ENCODE measurements at places on chromosomes 3 and 15.

GRCh38 chr3:190619761-190620160 lies 105.9 kb downstream of the IL1RAP start:
- DNase-seq: peak; percentile 15

DNA sequence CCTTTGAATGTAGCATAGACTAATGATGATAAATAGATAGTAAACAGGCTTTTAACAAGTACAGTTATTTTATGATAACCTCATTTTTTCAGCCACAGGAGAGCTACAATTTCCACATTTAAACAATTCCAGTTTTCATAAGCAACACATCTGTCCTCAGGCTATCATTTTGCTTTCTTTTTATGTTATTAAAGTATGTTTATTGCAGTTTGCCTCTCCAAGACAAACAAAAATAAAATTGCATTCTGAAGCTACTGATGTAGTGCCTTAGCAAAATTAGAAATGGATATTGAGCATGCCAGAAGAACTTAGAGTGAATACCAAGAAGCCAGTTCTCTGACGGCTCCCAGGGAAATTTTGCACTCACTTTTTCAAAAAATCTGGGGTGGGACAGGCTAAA lies 140.6 kb upstream of the ABHD17C start:
- DNase-seq: no peak

DNA sequence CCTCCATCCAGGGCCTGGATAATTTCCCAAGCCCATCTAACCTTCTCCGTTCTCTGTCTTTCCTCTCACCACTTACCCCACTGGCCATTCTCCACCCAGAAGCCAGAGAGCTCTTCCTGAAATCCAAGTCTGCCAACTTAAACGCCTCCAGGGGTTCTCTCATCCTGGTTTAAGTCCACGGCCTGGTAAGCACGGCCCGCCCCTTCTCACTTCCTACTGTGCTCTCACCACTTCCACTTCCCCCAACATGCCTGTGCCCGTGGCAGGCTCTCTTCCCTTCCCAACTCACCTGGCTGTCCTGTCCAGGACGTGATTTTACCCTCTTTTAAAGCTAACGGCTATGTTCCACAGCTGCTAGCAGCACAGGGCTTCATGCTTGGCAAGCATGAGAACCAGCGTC lies 1.7 kb upstream of the CX3CR1 start:
- peak; percentile 38 for DNase-seq

DNA sequence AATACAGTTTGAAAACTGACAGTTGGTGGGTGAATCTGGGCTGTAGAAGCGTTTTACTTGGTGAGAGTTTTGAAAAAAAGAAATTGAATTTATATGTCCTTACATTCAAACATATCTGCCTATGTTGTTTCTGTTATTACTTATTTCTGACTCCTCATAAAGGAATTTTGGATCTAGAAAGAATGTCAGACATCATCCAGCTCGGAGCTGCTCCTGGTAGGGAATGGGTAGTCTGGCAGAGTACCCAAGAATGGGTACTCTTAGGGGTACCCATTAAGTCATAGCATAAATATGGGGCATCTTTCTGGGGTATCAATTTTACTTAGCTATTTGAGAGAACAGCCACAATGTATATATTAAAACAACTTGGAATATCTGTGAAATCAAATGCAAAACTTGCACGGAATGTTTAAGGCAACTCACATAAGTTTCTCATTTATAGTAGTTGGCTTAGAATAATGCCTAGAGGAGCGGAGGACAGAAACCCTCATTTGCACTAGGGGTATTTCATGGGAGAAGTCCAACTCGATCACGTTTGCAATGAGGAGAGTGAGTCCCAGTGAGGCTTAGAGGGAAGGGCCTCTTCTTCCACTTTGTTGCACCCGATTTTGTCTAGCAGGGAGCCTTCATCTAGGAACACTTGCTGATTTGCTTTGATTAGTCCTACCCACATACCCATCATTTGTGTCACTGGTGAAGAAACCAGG lies 2.4 kb upstream of the LARP6 start:
- DNase-seq: no peak

- no peak for DNase-seq
Measured at GRCh38 chr3:167798443-167798842, 62.9 kb downstream of the SERPINI1 start.

Measured in suppressor macrophage treated with lipopolysaccharide for 1 hour (primary cell).